T-helper 2 cell treated with Interferon-gamma antibody and Interleukin-4, amounts not matched to agents 5 μg/mL and 100 μg/mL, for 36 hours (primary cell): ENCODE measurements at places on chromosomes 2 and 18.

GRCh38 chr18:46628206-46628605, 28.8 kb downstream of the LOXHD1 start:
- no peak for DNase-seq

DNA sequence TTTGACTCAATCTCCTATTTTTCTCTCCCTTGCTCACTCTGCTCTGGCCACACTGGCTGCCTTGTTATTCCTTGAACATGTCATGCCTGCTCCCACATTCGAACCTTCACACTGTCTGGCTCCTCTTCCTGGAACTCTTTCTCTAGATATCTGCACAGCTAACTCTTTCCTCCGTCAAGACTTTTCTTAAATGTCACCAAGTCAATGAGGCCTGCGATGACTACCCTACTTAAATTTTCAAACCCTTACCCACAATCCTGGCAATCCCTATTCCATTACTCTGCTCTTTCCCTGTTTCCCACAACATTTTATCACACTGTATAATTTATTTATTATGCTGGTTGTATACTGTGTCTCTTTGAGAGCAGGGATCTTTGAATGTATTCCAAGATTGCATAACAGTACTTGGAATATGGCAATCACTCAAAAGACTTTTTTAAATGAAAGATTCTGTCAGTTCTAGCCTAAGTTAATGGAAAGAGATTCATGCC, 206.2 kb downstream of the SRBD1 start:
- no peak for DNase-seq

GRCh38 chr2:48756289-48756688, 765 bp upstream of the LHCGR start:
- no peak for DNase-seq

DNA sequence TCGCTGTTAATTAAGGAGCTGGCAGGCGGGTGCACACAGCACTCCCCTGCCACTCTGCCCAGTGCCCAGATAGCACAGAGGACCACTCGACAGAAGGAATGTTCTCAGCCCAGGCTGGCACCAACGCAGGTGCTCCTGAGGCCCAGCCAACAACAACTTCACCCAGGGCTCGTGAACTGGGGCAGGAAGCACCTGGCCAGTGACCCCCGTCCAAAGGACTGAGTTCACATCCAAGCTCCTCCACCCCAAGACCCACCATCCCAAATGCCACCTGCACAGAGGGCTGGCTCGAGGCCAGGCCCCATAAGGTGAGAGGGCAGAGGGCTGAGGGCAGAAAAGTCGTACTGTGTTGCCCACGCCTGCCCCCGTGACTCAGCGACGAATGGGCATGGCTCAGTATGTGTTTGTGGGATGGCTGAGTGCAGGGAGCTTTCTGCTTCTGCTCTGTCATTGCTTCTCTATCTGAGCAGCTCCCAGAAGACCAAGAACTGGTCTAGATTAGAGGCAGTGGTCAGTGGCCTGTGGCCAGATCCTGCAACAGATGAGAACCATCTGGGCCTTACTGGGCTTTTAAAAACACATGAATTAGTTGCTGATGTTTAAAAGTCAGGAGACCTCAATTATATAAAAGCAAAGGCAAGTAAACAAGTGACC, 68.4 kb downstream of the POLR1A start:
- DNase-seq = peak; percentile 58

GRCh38 chr2:233372855-233373254, 18.6 kb downstream of the DGKD start:
- DNase-seq = no peak

DNA sequence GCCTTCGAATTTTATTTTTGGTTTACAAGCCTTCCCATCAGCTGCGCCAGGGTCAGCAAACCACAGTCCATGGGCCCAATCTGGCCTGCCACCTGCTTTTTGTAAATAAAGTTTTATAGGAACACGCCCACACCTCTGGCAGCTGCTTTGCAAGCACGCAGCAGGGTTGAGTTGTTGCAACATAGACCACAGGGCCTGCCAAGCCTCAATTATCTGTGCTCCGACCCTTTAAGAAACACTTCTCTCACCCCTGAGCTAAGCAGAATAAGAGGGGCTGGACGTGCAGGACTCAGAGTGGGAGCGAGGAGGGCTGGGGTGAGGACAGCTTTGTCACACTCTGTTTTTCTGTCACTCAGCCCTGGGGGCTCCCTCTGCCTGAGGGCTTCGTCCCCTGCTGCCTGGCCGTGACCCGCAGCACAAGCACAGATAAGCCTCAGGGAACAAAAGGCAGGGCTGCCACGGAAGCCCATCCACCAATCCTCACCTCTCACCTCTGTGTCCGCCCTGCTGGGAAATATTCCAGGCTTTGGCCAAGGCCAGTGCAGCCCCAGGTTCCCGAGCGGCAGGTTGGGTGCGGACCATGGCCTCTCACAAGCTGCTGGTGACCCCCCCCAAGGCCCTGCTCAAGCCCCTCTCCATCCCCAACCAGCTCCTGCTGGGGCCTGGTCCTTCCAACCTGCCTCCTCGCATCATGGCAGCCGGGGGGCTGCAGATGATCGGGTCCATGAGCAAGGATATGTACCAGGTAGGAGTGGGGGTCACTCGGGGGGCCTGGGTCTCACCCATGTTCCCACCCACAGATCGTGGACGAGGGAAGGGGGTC, at the start of gene AGXT:
Gene AGXT, plus strand, starts transcription at position 539 of the 823 bp plus-strand sequence. Its CDS starts 42 bp downstream, at position 581.
- no peak for DNase-seq

DNA sequence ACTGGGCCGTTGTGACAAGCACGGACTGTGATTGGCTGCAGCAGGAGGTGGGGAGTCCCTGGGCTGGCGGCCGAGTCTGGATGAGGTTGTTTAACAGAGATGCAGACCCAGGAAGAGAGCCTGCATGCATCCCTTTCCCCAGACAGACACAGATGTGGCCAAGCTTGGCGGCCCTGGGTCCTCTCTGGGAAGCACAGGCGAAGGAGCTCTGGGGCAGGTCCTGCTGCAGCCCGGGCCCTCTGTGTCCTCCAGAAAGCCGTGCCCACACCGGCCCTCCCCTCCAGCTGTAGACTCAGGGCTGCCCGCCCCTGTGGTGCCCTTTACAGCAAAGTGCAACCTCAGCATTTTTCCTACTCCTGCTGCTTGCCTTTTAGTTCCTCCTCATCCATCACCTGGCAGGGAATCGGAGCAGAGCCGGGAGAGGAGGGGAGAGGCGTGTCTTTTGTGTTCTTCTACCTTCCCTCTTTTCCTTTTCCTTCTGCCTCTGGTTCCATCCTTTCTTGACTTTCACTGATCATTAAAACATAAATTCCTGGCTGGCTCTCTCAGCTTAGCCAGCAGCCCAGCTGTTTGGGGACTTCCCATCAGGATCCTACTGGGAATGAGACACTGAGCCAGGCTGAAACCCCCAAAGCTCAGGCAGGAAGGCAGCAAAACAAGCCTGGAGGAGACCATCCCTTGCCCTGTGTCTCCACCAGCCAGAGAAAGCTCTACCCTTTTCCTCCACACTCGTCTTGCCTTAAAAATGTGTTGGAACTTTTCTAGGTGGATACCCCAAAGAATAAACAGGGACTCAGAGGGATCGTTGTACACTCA, 75.0 kb downstream of the CTIF start:
- no peak for DNase-seq

GRCh38 chr18:28468901-28469300, 292.0 kb upstream of the CDH2 start:
- no peak for DNase-seq

GRCh38 chr2:105279126-105279525, 37.6 kb downstream of the GPR45 start:
- DNase-seq = no peak

DNA sequence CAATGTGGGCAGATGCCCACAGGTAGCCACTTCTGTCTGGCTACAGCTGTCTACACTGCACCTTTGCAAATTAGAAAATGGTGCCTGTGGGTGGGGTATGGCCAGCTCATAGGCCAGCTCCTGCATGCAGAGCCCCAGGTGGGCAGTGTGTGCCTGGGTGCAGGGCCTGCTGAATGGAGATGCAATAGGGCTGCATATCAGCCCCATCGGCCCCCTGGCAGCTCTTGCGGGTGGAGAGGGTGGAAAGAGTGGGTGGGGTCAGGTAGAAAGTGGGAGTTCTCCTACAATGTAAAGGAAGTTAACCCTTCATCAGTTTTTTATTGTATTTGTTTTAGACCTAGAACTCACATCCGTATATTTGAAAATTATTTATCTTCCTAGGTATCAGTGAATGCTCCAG, 37.1 kb downstream of the FBLN7 start:
- no peak for DNase-seq

DNA sequence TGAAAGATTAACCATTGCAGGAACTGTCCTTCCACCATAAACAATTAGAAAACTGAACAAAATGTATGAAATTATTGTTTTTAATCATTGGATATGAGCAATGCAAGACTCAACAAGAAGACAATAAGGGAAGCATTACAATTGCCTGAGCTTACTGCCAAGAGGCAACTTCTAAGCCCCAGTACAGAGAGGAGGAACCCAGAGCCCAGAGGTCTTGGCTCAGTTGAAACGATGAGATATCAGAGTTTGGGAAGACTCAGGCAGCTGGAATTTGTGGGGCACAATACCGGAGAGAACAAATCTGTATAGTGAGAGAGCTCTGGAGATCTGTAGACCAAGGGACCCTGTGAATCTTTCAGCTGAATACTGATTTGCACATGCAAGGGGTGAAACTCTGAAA, 80.6 kb upstream of the ZFP36L2 start:
- no peak for DNase-seq

- no peak for DNase-seq
Observed at GRCh38 chr2:78980871-78981270, 44.6 kb upstream of the REG3G start.

GRCh38 chr2:239053801-239054503, 206.1 kb downstream of the TWIST2 start:
- DNase-seq = no peak

- no peak for DNase-seq
Observed at GRCh38 chr2:185466915-185467314, 271.7 kb upstream of the FSIP2 start.
